ENCODE measurements at places on chromosomes 3 and 15. TPM values are rescaled to one million over a fixed set of nuclear protein-coding genes. Genes with fewer than 3 reads are reported as not detected.

Gene TNIK
- polyA plus RNA-seq, result 3.2 TPM

Gene LEKR1
- polyA plus RNA-seq, result 0.21 TPM

Gene C3orf22
- polyA plus RNA-seq, result not detected

Gene ZNF148
- 2.6 TPM for polyA plus RNA-seq

Gene METTL6
- polyA plus RNA-seq, result 5.6 TPM

Gene FSTL1
- polyA plus RNA-seq, result 10.7 TPM

Gene QRICH1
- 38.2 TPM for polyA plus RNA-seq

Gene HIGD2B
- polyA plus RNA-seq, result not detected

Gene TRPM1
- 0.37 TPM for polyA plus RNA-seq

Gene NR1D2
- 8.6 TPM for polyA plus RNA-seq

Gene SEMA7A
- polyA plus RNA-seq, result 2.2 TPM

Gene CP
- 2.2 TPM for polyA plus RNA-seq

Gene SPRED1
- polyA plus RNA-seq, result 1.7 TPM

Gene WNT5A
- polyA plus RNA-seq, result 11.1 TPM

Gene CMTM8
- 1.7 TPM for polyA plus RNA-seq

Gene SSR3
- polyA plus RNA-seq, result 53.7 TPM

Gene FES
- polyA plus RNA-seq, result 4.8 TPM

Gene DMXL2
- polyA plus RNA-seq, result 6.5 TPM

Gene INKA1
- polyA plus RNA-seq, result 26.3 TPM

Gene ZNF385D
- polyA plus RNA-seq, result 0.52 TPM

Gene GRK7
- not detected for polyA plus RNA-seq

Gene MAP6D1
- 1.4 TPM for polyA plus RNA-seq

Data from esophagus (tissue), 2 donors.